ENCODE measurements at places on chromosomes 16 and 17.

- no peak for DNase-seq
These were observed 179.0 kb downstream of the HAPSTR1 start for GRCh38 chr16:9270424-9270823.

- no peak for DNase-seq
These were observed 4.8 kb upstream of the VAC14 start for GRCh38 chr16:70805787-70806186.

GRCh38 chr16:22075776-22076175 is 16.6 kb upstream of the VWA3A start:
- DNase-seq: no peak

- DNase-seq: no peak
These were observed 353.5 kb downstream of the TMEM114 start for GRCh38 chr16:8236816-8237215.

DNA sequence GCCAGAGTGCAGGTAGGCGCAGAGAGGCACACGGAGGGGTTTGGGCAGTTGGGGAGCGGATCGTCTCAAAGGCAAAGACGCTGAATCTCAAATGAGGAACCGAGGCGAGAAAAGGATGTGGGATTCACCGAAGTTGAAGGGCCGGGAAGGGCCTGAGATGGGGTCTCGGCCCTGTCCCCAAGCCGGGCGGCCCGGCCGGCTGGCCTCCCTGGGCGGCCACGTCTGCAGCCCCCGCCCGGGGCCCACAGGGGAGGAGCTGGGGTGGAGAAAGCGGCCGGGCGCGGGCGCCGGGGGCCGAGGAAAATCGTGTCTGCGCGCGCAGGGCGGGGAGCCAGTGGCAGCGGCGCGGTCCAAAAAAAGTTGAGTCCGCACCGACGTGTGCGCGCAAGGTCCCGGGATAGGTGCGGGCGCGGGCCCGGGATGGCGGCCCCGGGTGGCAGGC is 458 bp downstream of the SLC12A4 start:
- no peak for DNase-seq

DNA sequence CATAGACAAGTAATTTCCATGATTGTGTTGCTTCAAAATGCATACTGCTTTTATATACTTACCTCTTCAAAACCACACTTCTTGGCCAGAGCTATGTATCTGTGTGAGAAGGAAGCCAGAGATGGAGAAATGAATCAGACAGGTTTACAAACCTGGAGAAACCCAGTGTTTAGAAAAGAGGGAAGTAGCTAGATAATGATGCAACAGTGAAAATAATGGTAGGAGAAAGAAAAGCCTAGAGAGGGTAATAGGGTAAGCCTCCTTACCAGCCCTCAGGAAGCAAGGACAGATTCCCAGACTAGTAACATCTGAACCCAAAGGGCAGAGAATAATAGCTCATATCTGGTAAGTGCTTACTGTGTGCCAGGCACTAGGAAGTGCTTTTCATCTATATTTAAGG is 250.3 kb upstream of the CDH11 start:
- DNase-seq: no peak

DNA sequence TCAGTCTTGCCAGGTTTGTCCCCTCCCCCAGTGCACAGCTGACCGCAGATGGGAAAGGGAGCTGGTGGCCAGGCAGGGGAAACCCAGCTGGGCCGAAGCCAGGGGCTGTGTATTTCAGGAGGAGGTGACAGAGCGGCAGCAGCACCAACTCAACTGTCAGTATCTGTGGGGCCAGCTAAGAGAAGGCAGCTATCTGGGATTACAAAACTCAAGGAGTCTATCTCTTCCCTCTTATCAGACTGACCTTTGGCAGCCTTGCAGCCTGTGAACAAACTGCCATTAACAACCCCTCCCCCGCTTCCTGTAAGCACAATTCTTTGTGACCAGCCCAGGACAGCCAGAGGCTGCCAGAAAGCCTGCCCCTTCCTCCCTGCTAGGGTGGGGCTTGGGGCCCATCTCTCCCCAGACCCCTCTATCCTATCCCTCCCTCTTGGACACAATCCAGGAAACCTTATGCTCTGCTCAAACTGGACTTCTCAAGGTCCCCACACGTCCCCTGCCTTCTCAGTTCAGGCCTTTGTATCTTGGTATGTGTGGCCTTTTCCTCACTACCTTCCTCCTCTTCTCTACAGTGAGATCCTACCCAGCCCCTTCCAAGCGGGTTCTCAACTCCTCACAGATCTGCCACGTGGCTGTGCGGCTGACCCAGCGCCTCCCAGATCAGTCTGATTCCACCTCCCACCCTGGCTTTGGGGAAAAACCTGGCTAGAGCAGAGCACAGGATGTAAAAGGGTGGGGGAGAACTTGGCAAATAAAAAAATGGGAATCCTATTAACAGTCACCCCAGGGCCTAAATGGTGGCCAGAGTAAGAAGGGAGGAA is 10.5 kb downstream of the ST3GAL2 start:
- DNase-seq: peak; percentile 71

- no peak for DNase-seq
These were observed 60.6 kb downstream of the BEAN1 start for GRCh38 chr16:66487580-66488275.

- no peak for DNase-seq
These were observed 8.3 kb downstream of the FLII start for GRCh38 chr17:18250259-18250658.

GRCh38 chr16:1743376-1744337 is 27.7 kb downstream of the NME3 start:
- DNase-seq: no peak

DNA sequence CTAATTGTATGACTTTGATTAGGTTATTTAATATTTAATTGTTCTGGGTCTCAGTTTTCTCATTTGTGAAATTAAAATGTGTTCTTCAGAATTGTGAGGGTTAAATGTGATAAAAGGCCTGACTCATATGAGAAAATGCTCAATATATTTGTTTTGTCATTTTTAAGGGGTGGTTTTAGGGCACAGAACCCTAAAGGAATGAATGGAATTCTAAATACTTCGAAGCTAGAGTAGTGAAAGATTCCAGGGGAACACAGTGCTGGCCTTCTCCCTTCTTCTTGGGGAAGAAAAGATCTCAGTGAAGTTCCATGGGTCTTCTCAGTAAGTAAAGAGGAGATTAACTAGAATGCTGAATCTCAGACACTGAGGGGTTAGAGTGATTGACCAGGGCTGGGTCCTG is 3.9 kb upstream of the SMPD3 start:
- DNase-seq: no peak

GRCh38 chr17:81365148-81365600 is 30.1 kb upstream of the BAHCC1 start:
- DNase-seq: no peak

DNA sequence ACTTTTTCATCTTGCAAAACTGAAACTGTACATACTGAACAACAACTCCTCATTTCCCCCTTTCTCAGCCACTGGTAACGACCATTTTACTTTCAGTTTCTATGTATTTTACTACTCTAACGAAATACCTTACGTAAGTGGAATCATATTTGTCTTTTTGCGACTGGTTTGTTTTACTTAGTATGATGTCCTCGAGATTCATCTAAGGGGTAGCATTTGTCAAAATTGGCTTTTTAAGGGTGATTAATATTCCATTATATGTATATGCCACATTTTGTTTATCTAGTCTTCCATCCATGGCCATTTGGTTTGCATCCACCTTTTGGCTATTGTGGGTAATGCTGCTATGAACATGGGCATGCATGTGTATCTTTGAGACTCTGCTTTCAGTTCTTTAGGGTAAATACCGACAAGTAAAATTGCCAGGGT is 10.4 kb downstream of the KPNB1 start:
- no peak for DNase-seq

GRCh38 chr16:76963614-76964315 is 227.2 kb upstream of the MON1B start:
- no peak for DNase-seq

- peak; percentile 63 for DNase-seq
These were observed 28.2 kb upstream of the KPNB1 start for GRCh38 chr17:47621293-47622179.

DNA sequence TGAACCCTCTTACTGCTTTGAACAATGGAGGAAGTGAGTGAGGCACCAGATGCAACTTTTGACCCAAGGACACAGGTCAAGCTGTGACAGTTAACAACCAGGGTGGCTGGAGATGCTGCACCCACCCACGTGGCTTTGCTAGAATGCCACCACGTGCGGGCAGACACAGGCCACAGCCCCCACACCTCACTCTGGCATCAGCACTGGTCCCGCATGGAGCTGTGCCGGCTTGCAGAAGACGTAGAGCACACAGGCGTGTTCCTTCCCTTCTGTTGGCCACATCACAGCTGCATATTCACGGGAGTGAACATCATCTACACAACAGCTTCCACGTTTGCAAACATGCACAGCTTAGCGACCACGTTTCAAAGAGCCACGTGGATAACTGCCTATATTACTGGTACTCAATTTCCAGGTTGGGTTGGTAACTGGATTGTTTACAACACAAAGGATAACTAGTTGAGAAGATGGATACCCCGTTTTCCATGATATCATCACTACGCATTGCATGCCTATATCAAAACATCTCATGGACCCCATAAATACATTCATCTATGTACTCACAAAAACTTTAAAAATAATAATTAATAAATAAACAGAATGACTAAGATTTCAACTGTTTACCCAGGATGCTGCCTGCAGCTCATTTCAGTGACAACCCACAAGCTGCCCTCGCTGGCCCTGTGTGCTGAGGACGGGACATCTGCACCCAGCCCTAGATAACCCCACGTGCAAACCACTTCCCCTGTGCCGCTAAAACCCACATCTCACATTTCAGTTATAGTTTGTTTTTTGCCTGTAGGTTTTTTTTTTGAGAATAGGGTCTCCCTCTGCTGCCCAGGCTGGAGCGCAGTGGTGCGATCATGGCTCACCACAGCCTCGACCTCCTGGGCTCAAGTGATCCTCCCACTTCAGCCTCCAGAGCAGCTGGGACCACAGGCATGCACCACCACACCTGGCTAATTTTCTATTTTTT is 132.0 kb downstream of the ANKRD11 start:
- no peak for DNase-seq

GRCh38 chr16:24135624-24136565 is 120.2 kb upstream of the CACNG3 start:
- DNase-seq: no peak

DNA sequence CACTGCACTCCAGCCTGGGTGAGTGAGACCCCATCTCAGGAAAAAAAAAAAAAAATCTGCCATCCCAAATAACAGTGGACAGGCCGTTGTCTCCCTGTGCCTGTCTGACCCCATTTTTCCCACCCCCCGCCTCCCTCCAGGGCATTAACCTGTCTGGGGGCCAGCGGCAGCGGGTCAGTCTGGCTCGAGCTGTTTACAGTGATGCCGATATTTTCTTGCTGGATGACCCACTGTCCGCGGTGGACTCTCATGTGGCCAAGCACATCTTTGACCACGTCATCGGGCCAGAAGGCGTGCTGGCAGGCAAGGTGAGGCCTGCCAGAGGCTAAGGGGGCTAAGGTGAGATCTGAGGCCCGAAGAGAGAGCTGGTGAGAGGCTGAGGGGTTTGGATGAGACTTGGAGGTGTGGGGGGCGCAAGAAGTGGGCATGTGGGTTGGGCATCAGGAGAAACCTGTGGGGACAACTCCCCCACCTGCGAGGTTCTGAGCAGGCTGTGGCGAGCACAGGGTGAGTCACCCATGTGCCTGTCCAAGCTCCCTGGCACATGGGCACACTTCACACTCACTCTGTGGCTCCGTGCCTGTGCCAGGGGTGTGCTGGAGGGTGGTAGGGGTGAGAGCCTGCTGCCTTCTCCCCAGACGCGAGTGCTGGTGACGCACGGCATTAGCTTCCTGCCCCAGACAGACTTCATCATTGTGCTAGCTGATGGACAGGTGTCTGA is 34.7 kb downstream of the ANKRD40 start:
- DNase-seq: no peak

- DNase-seq: no peak
These were observed 474.9 kb downstream of the SLC39A11 start for GRCh38 chr17:72617557-72617956.

GRCh38 chr17:79695797-79696609 is 34.7 kb upstream of the ENPP7 start:
- DNase-seq: no peak

GRCh38 chr17:48883171-48883570 is 9.4 kb upstream of the ATP5MC1 start:
- DNase-seq: no peak

DNA sequence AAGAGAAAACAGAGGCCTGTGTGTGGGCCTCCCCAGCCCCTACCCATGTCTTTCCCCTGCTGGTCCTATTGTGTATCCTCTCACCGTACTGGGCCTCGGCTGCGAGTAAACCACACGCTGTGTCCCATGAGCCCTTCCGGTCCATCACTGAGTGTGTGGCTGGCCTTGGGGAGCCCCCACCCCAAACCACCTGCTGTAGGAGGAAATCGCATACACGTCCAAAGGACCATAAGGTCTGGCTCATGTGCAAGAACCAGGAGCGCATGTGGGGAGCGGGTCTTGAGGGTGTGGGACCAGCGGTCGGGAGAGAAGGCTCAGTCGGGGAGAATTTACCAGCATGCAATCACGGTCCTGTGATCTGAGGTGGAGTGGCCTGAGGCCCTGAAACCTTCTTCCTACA is 38.4 kb upstream of the DNAH17 start:
- DNase-seq: no peak

DNA sequence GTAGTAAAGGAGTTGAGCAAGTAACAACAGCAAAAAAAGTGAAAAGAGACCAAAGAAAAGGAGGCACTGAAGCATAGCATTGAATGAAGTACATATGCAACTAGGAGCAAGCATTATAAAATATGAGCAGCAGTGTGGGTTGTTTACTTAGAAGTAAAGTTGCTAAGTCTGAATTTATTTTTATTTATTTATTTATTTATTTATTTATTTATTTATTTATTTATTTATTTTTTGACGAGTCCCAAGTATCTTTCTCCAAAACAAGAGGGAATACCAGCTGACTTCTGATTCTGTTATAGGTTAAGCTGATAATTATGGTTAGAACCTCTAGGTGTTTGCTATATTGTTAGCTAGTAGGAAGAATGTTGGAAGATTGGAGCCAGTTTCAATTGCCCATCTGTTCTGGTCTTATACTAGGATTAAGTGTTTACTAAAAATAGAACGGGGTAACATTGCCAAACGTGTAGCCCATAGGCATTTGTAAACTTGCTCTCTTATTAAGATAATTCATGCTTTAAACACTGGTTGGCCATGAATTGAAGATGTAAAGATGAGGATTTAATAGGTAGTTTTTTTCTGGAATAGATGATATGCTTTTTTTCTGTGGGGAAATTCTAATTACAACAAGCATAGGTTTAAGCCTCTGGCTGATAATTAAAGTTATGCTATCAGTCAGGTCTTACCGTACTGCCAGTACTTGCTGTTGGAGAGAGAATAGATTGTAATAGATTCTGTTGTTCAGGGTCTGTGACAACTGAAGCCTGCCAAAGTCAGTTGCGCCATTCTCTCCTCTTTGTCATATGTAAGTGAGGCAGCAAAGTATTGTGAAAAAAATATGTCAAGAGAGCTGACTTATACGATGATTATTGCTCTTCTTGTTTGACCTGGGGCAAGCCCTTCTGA is 66.7 kb downstream of the PPM1E start:
- no peak for DNase-seq

DNA sequence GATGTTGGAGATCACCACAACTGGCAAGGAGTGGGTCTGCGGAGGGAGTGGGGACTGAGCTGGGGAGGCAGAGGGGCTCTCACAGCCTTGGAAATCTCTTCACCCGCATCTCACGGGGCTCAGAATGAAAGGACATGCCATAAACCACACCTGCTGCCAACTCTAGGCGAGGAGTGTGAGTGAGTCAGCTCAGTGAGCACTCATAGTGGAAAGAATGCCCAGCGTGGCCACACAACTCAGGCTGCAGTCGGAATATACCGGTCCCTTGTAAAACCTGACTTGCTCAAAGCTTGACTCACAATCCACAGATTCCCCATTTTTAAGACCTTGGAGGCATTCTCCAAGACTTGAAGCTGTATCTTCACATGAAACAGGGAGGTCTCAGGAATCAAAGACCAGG is 36.7 kb downstream of the STAT5A start:
- peak; percentile 81 for DNase-seq
